ENCODE measurements at places on chromosomes 13 and 19.

GRCh38 chr19:30068528-30069395, 126.7 kb downstream of the URI1 start:
- no peak for DNase-seq
- no peaks in the 10 kb centered on the region for H3K36me3 ChIP-seq
- no peaks in the 10 kb centered on the region for H3K4me1 ChIP-seq
- no peak overlapping the region for H3K27ac ChIP-seq

DNA sequence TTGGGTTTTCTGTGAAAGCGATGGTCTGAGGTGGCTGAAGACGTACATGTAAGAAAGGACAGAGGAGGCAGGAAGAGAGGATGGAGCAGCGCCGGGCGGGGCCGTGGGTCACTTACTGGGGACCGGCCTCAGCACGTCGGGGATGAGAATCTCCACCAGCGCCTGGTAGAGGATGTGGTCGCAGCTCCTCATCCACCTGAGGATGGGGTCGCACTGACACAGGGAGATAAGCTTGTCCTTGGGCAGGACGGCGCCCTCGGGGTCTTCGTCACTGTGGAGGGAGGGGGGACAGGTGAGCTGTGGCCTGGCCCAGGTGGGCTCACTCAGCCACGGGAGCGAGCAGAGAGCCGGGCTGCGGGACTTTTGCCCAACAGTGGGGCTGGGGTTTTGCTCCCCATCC, 29.0 kb upstream of the RANBP3 start:
- no peak overlapping the region for H3K4me3 ChIP-seq
- H3K27ac ChIP-seq, result no peak overlapping the region
- H3K36me3 ChIP-seq, result peaks cover 83% of the 10 kb centered on the region
- no peak for DNase-seq
- H3K27me3 ChIP-seq, result no peaks in the 10 kb centered on the region

- no peak overlapping the region for H3K4me3 ChIP-seq
- no peaks in the 10 kb centered on the region for H3K27me3 ChIP-seq
- peaks cover 14% of the 10 kb centered on the region for H3K4me1 ChIP-seq
- H3K36me3 ChIP-seq, result peaks cover 95% of the 10 kb centered on the region
These were observed 44.1 kb downstream of the TM9SF2 start for GRCh38 chr13:99545361-99545760.

GRCh38 chr19:961866-962620, 22.1 kb upstream of the WDR18 start:
- DNase-seq, result no peak
- H3K27me3 ChIP-seq, result no peaks in the 10 kb centered on the region
- peaks cover 9% of the 10 kb centered on the region for H3K4me1 ChIP-seq
- H3K27ac ChIP-seq, result no peak overlapping the region
- H3K4me3 ChIP-seq, result no peak overlapping the region

GRCh38 chr19:45231891-45232290, 13.3 kb downstream of the EXOC3L2 start:
- H3K27ac ChIP-seq, result no peak overlapping the region
- peaks cover 16% of the 10 kb centered on the region for H3K27me3 ChIP-seq
- no peak overlapping the region for H3K4me3 ChIP-seq
- no peak for DNase-seq

DNA sequence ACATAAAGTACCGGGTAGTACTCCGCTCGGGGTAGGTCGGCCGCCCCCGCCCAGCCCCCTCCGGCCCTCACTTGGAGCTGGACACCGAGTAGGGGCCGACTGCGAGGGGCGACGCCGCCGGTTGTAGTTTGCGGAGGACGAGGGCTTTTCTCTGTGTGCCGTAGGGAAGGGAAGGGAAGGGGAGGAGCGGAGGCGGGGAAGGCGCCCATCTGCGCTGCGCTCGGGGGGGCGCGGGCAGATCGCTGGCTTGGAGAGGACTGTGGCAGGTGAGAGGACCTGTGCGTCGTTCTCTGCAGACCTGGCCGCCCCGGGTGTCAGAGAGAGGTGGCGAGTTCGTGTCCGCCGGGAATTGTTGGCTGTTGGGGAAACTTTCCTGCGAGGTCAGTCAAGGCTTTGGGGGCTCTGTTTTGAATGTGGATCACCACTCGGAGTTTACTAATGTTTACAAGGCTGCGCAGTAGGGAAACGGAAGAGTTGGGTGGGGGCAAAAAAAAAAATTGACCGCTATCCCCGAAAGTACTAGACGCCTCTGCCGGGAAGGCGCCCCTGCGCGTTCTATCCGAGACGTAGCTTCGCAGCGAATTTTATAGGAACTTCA, 1.4 kb downstream of the ING1 start:
- H3K4me3 ChIP-seq, result peak overlapping the region; percentile 81
- H3K27me3 ChIP-seq, result no peaks in the 10 kb centered on the region
- H3K4me1 ChIP-seq, result peaks cover 34% of the 10 kb centered on the region
- peak; percentile 79 for DNase-seq
- H3K36me3 ChIP-seq, result peaks cover 11% of the 10 kb centered on the region

- no peaks in the 10 kb centered on the region for H3K4me1 ChIP-seq
- H3K27me3 ChIP-seq, result no peaks in the 10 kb centered on the region
- no peak for DNase-seq
- H3K4me3 ChIP-seq, result no peak overlapping the region
- H3K36me3 ChIP-seq, result no peaks in the 10 kb centered on the region
- no peak overlapping the region for H3K27ac ChIP-seq
These were observed 16.0 kb downstream of the FGF9 start for GRCh38 chr13:21686751-21687391.

Measured in lower lobe of right lung (tissue), 2 donors.